ENCODE measurements at places on chromosomes 6 and 20. TPM values are rescaled to one million over a fixed set of nuclear protein-coding genes. Genes with fewer than 3 reads are reported as not detected.

- no peak overlapping the region for H3K4me3 ChIP-seq
- H3K4me1 ChIP-seq, result no peaks in the 10 kb centered on the region
- no peaks in the 10 kb centered on the region for H3K27me3 ChIP-seq
- DNase-seq, result no peak
- no peaks in the 10 kb centered on the region for H3K36me3 ChIP-seq
- H3K27ac ChIP-seq, result no peak overlapping the region
These were observed 516.4 kb upstream of the ARID1B start for GRCh38 chr6:156260815-156261214.

- DNase-seq, result peak; percentile 23
- no peaks in the 10 kb centered on the region for H3K27me3 ChIP-seq
- H3K36me3 ChIP-seq, result no peaks in the 10 kb centered on the region
- no peak overlapping the region for H3K4me3 ChIP-seq
- H3K4me1 ChIP-seq, result peaks cover 42% of the 10 kb centered on the region
These were observed 265.9 kb downstream of the COL12A1 start for GRCh38 chr6:74939721-74940620.

DNA sequence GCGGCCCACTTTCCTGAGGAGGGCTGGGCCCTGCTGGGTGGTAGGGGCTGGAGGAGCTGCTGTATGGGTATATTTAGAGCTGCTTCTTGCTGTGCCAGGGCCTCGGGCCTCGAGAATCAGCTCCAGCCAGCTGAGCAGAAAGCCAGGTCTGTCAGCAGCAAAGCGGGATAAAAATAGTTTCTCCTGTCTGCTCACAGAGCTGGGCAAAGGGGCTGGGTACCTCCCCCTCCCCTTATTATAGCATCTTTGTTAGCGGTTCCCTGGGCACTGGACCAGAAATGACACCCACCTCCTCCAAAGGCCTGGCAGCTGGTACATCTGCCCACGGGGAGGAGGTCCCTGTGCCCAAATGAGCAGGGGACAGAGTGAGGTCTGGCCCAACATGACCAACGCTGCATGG, 6.0 kb downstream of the SCRT2 start:
- DNase-seq, result no peak
- H3K4me1 ChIP-seq, result no peaks in the 10 kb centered on the region
- no peaks in the 10 kb centered on the region for H3K36me3 ChIP-seq
- H3K4me3 ChIP-seq, result no peak overlapping the region
- H3K27me3 ChIP-seq, result peaks cover 24% of the 10 kb centered on the region
- H3K27ac ChIP-seq, result no peak overlapping the region

DNA sequence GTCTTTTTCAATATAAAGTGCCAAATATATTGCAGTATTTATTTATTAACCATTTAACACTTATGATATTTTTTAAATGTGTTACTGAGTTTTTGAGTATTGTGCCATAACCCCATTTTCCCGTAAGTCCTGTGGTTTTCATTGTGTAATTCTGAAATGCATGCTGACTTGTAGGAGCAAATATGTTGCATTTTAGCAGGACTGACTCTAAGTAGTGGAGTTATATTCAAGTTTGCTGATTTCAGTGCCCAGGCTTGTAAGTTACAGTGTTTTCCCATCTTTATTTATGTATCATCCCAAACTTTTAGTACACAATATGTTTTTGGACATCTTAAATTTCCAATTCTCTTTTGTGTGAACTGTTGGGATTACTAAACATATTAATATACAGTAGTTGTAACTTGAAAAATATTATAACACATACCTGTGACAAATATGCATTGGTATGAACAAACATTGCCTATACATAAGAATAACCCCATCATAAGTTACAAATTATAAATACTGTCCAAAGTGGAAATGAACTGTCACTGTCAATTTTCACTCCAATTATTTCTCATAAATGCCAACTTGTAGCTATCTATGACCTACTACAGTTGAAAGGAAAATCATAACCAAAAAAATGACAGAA, 179.3 kb upstream of the RUNX2 start:
- peaks cover 25% of the 10 kb centered on the region for H3K4me1 ChIP-seq
- peak; percentile 75 for DNase-seq
- H3K4me3 ChIP-seq, result 0 out of 2 replicates have a peak overlapping the region, but pooled peaks have one; percentile 0
- peak overlapping the region; percentile 68 for H3K27ac ChIP-seq
- no peaks in the 10 kb centered on the region for H3K36me3 ChIP-seq

DNA sequence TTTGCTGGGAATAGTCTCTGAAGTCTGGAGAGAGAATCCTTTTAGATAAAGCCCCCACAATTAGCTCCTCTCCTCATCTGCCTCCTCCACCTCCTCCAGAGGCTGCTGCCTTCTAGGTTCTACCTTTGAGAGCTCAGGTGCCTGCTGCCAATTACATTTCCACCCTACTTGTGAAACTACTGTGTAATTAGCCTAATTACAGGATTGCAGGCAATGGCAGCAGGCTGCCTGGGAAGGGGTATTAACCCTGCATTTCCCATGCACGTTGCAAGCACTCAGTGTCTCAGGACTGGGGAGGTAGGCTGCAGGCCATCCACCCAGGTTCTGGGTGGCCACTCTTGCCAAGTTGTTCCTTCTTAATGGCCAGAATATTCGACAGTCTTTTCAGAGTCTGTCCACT, 215.6 kb upstream of the ZNF217 start:
- no peak for DNase-seq
- no peak overlapping the region for H3K27ac ChIP-seq
- H3K27me3 ChIP-seq, result no peaks in the 10 kb centered on the region
- peaks cover 16% of the 10 kb centered on the region for H3K4me1 ChIP-seq

- DNase-seq, result peak; percentile 86
- H3K4me3 ChIP-seq, result no peak overlapping the region
- no peaks in the 10 kb centered on the region for H3K36me3 ChIP-seq
- peaks cover 95% of the 10 kb centered on the region for H3K4me1 ChIP-seq
- H3K27ac ChIP-seq, result peak overlapping the region; percentile 82
These were observed 109.3 kb upstream of the DST start for GRCh38 chr6:56752009-56752408.

DNA sequence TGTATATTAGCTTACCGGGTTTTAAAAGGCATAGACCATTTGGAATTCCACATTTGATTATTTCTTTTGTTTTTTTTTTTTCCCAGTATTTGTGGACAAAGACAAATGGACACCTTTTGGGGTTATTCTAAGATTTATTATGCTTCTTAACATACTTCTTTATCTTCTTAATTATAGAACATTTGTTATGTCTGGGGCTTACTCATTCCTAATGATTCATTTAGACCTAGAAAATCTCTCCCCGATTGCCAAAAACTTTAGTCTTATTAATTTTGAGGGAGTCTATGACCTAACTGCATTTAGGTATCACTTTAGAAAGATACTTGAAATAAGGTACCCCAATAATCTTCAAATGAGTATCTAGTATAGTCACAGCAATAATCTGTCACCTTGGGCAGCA, 170.7 kb upstream of the PREP start:
- H3K27ac ChIP-seq, result no peak overlapping the region
- no peak overlapping the region for H3K4me3 ChIP-seq
- peak; percentile 59 for DNase-seq
- H3K36me3 ChIP-seq, result no peaks in the 10 kb centered on the region
- no peaks in the 10 kb centered on the region for H3K27me3 ChIP-seq
- peaks cover 23% of the 10 kb centered on the region for H3K4me1 ChIP-seq

Gene NMBR
- total RNA-seq, result not detected

All from GM23248 (cell line).